ENCODE measurements at places on chromosomes 16 and 17.

GRCh38 chr17:40903129-40903847 is 18.2 kb upstream of the KRT20 start:
- DNase-seq: peak; percentile 62

GRCh38 chr17:15883617-15884111 is 61.3 kb upstream of the ADORA2B start:
- DNase-seq: no peak

- no peak for DNase-seq
Observed at GRCh38 chr16:75488322-75488721, 6.9 kb downstream of the CHST6 start.

DNA sequence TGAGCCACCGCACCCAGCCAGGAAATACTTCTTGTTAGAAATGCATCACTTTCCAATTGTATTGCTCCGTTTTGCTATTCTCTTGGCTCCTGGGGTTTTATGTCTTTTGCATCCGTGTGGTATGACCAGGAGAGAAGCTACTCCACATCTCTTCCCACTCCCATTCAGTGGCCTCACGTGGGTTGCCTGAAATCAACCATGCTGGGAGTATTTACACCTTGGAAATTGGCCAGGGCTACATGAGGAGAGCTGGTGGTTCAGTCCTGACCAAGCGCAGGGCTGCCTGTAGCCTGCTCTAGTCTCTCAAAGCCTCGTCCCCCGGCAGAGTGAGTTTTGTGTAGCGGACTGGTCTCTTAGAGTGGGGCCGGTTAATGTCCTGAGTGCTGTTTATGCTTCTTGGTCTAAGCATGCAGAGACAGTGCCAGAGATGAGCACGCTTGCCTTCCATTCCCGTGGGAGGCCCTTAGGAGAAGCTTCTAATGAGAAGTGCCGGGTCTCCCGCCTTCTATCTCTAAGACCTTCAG is 3.8 kb downstream of the WFDC1 start:
- no peak for DNase-seq

- DNase-seq: peak; percentile 3
Observed at GRCh38 chr16:24036614-24037013, 200.8 kb downstream of the PRKCB start.

- no peak for DNase-seq
Observed at GRCh38 chr17:81995463-81996231, 18.2 kb downstream of the ASPSCR1 start.

GRCh38 chr17:70059649-70060048 is 15.4 kb upstream of the KCNJ16 start:
- no peak for DNase-seq

- no peak for DNase-seq
Observed at GRCh38 chr16:83005653-83006160, 378.9 kb downstream of the CDH13 start.

GRCh38 chr17:51725185-51725584 is 433.3 kb downstream of the CA10 start:
- no peak for DNase-seq

GRCh38 chr16:67230809-67231660 is 4.1 kb downstream of the TMEM208 start:
- no peak for DNase-seq

GRCh38 chr16:24973809-24974461 is 41.2 kb downstream of the ARHGAP17 start:
- no peak for DNase-seq

GRCh38 chr16:87918866-87919680 is 17.3 kb downstream of the CA5A start:
- DNase-seq: no peak

DNA sequence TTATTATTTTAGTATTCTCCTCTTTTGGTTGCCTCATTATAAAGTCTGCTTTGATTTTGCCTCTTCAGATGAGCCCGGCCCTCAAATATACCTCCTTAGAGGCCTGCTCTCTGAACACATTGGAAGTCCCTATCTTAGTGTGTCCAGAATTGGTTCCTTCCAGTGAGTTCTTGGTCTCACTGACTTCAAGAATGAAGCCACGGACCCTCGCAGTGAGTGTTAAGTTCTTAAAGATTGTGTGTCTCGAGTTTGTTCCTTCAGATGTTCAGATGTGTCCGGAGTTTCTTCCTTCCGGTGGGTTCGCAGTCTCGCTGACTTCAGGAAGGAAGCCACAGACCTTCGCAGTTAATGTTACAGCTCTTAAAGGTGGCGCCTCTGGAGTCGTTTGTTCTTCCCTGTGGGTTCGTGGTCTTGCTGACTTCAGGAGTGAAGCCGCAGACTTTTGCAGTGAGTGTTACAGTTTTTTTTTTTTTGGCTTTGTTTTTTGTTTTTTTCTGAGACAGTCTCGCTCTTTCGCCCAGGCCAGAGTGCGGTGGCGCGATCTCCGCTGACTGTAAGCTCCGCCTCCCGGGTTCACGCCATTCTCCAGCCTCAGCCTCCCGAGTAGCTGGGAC is 45.8 kb upstream of the NOS2 start:
- DNase-seq: no peak

- DNase-seq: no peak
Observed at GRCh38 chr16:63323055-63323454, 1286.8 kb upstream of the CDH8 start.
